ENCODE measurements at places on chromosomes 4 and X. TPM values are rescaled to one million over a fixed set of nuclear protein-coding genes. Genes with fewer than 3 reads are reported as not detected.

- no peak for DNase-seq
Measured at GRCh38 chrX:78527263-78527662, 131.9 kb downstream of the RTL3 start.

GRCh38 chrX:152480269-152481212 is 29.4 kb upstream of the GABRA3 start:
- DNase-seq = no peak

GRCh38 chrX:130393451-130394074 is 8.1 kb upstream of the GPR119 start:
- peak; percentile 23 for DNase-seq

- no peak for DNase-seq
Measured at GRCh38 chrX:134158821-134159512, 78.0 kb upstream of the CCDC160 start.

- no peak for DNase-seq
Measured at GRCh38 chrX:13774696-13775095, 40.1 kb downstream of the OFD1 start.

DNA sequence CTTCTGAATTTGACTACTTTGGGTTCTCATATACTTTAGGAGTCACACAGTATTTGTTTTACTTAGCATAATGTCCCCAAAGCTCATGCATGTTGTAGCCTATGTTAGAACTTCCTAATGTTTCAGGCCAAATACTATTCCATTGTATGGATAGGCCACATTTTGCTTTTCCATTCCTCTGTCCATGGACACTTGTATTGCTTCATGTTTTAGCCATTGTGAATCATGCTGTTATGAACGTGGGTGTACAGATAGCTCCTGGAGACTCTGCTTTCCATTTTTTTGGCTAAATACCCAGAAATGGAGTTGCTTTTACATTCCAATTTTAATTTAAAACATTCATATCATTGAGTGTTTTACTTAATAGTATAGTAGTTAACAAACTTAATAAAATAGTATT is 54.5 kb downstream of the HTT start:
- no peak for DNase-seq

DNA sequence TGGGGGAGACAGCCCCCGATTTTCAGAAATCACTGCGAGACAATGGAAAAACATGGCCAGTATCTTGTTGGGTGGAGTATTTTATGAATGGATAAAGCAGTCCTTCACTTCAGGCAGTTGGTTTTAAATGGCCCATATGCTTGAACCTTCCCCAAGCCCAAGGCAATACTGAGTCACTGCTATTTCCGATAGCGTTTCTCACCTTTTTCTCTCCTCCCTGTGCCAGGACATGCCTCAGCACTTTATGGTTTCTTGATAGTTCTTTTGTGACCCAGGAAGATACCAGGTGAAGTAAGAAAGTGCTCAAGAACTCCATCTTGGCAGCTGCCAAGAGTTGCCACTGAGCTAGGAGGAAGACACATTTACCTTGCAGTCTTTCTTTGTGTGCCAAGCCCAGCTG is 26.8 kb upstream of the ESX1 start:
- DNase-seq = no peak

DNA sequence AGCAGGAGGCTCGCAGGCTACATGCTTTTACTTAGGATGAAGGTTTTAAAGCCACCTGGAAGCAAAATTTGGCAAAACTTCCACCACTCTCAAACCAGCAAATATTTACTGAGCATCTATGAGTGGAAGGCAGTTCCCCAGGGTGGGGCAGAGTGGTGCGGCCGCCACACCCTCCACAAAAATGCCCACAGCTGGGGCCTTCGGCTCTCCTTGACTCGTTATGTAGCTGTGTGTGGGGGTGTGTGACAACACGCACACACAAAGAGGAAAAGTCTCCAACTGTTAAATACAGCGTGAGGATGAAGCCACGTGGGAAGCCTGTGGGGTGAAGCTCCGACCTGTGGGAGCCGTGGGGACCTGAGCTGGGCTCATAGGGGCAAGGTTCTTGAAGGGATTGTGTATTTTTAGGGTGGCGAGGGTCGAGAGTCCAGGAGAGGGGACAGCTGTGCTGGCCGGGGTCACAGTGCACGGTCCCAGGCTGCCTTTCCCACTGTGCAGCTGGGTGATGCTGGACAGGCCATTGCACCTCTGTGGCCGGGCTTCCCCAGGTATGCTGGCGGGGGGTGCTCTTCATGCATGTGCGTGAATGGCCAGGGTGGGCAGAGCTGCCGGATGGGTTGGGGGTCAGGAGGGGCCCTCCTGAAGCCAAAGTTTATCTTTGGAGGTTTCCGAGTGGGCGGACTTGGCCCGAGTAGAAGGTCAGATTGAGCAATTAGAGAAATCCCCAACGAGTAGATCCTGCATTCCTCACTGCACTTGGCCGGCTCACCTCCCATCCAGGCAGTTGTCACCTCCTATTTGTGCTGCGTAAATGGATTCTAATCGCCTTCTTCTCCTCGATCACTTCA is 25.4 kb downstream of the SORCS2 start:
- no peak for DNase-seq

DNA sequence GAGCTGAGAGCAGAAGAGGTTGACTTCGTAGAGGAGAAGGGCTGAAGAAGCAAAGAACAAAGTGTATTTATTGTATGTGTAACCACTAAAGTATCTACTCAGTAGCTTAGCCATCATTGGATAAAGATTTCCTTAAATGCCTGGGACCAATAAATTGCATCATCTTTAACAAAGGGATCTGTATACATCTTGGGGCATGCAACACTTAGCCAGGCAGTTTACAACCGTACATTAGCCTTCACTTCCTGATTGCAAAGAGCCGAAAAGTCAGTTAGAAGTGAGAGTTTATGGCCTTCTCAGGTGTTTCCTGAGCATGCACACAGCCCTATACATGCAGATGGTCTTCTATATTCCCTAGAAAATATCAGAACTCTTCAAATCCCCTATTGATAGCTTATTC is 68.0 kb upstream of the MAGED1 start:
- peak; percentile 24 for DNase-seq

GRCh38 chr4:136106753-136107152 is 1425.5 kb downstream of the PCDH18 start:
- DNase-seq = no peak

DNA sequence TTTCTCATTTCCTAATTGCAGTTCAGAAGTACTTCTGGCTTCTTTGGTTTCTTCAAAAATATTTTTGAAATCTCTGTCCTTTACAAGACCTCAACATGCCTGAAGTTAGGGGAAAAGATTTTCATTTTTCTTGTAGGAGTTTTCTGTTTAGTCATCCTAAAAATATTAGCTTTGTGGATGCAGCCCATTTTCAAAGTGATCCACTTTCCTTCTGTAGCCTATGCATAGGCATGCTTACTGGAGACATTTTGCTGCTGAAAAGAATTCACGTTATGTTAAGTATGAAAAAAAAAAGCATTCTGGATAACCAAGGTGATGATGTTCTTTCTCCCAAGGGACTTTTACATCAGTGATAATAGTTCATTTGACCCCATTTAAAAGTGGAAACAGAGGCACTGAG is 245.6 kb downstream of the THOC2 start:
- no peak for DNase-seq

- DNase-seq = no peak
Measured at GRCh38 chr4:111016416-111016815, 393.5 kb upstream of the PITX2 start.

- DNase-seq = no peak
Measured at GRCh38 chr4:180665481-180665880, 1577.7 kb upstream of the TENM3 start.

GRCh38 chrX:40612511-40612910 is 10.7 kb upstream of the MPC1L start:
- DNase-seq = no peak

GRCh38 chr4:33961761-33962160 is 2282.6 kb downstream of the ARAP2 start:
- no peak for DNase-seq

- DNase-seq = no peak
Measured at GRCh38 chrX:7085879-7086278, 61.6 kb upstream of the STS start.

DNA sequence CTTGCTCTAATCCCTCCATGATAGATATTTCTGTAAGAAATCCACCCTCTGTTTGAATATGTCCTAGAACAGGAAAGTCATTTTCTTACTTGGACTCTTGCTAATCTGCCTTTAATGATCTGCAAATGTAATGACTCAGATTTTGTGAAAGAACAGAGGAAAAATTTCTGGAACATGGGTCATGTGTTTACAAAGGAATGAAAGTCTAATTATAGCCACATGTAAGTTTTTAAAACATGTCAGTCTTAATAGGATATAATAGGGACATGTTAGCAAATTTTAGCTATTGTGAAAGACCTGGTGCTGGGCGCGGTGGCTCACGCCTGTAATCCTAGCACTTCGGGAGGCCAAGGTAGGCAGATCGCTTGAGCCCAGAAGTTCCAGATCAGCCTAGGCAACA is 47.6 kb downstream of the GRK4 start:
- DNase-seq = no peak

DNA sequence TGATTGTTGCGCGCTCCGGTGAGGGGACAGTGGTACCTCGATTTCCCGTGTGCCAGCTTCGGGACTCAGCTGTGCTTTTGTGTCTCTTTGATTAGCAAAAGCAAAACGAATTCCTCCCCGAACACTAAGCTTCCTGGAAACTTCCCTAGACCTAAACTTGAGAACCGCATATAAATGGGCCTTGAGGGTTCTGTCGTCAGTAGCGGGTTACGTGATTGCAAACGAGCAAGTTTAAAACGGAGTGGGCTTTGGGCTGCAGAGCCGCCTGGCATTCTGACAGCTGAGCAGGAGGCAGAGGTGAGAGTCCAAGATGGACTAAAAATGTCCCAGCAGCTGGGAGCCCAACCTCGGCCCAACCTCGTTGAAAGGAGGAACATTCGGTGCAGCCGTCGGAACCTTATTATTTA is 1.2 kb upstream of the TAPT1 start:
- peak; percentile 49 for DNase-seq

DNA sequence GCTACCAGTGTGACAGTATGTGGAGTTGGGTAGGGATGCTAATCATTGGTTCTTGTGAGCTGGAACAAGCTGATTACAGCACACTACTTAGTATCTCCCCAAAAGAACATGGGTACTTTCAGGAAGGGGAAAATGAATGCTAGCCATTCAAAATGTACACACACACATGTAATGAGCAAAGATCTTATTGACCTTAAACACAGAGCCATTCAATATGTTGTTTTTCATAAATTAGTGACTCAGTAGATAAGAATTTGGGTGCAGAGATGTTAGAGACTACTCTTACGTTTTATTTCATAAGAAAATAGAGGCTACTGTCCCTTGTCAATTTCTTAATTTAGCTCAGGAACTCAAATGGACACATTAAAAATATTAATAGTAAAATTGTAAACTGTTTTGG is 509.5 kb upstream of the ATOH1 start:
- DNase-seq = no peak

- no peak for DNase-seq
Measured at GRCh38 chrX:13298836-13299235, 21.0 kb downstream of the ATXN3L start.

DNA sequence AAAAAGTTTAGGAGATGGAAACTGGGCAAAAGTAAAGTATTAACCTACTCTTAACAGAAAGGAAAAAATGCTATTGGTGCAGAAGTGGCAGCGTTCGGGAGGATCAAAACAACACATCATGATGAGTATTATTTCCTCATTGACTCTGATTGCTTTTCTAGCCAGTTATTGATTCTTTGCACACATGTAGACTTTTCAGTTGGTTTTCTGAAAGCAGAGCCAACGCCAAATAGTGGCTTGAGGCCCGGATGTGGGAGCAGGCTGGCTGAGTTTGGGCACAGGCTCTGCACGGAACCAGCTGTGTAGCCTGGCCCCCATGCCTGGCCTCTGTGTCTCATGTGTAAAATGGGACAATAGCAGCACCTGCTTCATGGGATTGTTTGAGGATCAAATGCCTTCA is 21.8 kb downstream of the STOX2 start:
- no peak for DNase-seq

- DNase-seq = no peak
Measured at GRCh38 chr4:153564630-153565525, 98.7 kb downstream of the TMEM131L start.

GRCh38 chr4:7813674-7814073 is 126.0 kb downstream of the AFAP1 start:
- no peak for DNase-seq

GRCh38 chr4:186999686-187000085 is 276.0 kb upstream of the FAT1 start:
- DNase-seq = no peak

GRCh38 chr4:159337041-159337440 is 234.2 kb downstream of the RAPGEF2 start:
- DNase-seq = no peak

GRCh38 chr4:2136726-2137125 is 77.6 kb downstream of the NAT8L start:
- no peak for DNase-seq

- no peak for DNase-seq
Measured at GRCh38 chr4:77564231-77564630, 41.4 kb upstream of the CXCL13 start.

- DNase-seq = no peak
Measured at GRCh38 chrX:132958091-132958703, at the start of gene HS6ST2. HS6ST2 (minus strand) TSS chrX:132958629.

DNA sequence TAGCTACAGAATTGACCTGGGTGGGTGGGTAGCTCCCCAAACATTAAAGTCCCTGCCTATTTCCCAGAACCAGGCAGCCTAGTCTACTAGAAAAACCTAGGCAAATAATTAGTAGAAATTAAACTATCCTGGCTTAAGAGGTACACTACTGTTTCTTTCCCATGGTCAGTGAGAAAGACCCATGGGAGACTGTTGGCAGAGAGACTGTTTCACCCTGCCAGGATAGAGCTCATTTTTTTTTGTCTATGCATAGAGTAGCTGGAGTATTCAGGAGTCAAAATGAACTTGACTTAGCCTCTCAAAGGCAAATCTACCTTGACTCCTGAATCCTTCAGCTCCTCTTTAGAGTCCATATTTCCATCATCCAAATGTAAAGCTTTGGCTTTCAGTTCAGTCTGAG is 107.0 kb upstream of the AR start:
- no peak for DNase-seq

Gene AMBN
- not detected for total RNA-seq

Gene AGTR2
- not detected for total RNA-seq

Gene MTMR8
- total RNA-seq = 6.4 TPM

Gene SLC10A3
- 15.6 TPM for total RNA-seq

Gene XAGE2
- not detected for total RNA-seq

Gene APELA
- total RNA-seq = not detected

Gene MID1IP1
- total RNA-seq = 80.4 TPM

Gene BANK1
- not detected for total RNA-seq

Gene PNMA3
- not detected for total RNA-seq

Gene ARMCX6
- 26.0 TPM for total RNA-seq

Gene AREG
- not detected for total RNA-seq

All from OCI-LY7 (cell line).